ENCODE measurements at places on chromosomes 13 and 19.

DNA sequence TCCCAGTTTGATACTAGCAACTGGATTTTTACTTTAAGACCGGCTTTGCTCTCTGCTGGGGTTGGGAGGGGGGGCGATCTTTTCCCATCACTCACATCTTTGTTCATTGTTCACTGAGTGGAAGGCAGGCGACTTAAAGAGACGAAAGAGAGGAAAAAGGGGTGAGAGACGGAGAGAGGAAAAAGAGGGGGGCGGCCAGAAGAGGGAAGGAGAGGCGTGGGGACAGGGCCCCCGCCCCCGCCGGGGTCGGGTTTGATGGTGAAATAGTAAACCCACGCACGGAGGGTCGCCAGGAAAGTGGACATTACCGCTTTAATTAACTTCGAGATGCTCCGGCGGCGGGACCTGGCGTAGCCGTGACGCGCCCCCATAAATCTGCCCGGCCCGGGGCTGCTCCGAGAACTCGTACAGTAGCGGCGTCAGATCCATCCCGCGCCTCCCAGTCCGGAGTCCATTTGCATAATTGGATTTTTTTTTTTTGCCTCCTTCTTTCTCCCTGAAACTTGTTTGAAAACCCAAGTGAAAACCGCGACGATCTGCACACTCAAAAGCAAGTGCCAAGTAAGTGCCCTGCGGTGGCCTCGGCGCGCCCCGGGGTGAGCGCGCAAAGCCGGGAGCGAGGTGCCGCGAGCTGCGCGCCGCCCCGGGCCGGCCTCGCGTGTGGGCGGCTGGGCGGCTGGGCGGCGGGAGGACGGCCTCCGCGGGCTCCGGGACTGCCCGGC, 143.9 kb upstream of the ZNF536 start:
- no peak for DNase-seq

GRCh38 chr19:40803857-40804782, 5.1 kb downstream of the EGLN2 start:
- DNase-seq, result no peak

DNA sequence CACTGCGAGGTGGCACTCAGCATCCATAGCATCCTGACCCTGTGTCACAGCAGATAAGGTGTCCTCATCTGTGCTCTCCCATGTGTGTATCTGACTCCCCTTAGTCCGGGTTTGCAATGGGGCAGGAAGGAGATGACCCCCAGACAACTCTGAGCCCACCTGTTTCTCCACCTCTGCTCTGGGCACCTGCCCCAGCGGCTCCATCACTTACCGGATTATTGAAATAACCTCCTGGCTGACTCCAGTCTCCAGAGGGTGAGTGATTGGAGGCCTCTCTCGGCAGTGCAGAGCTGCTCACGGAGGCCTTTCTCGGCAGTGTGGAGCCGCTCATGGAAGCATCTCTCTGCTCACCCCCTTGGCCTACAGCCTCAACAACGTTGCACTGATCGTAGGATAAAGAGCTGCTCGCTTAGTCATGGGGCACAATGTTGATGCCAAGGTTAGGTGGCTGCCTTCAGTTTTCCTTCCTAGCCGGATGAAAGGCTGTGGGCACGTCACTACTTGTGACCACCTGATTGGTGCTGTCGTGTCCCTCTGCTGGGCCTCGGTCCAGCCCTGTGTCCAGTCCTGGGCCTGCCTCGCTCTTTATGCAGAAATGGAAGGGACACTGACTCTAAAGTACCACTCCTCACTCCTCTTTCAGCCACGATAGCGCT, 67.6 kb downstream of the TEX29 start:
- no peak for DNase-seq

DNA sequence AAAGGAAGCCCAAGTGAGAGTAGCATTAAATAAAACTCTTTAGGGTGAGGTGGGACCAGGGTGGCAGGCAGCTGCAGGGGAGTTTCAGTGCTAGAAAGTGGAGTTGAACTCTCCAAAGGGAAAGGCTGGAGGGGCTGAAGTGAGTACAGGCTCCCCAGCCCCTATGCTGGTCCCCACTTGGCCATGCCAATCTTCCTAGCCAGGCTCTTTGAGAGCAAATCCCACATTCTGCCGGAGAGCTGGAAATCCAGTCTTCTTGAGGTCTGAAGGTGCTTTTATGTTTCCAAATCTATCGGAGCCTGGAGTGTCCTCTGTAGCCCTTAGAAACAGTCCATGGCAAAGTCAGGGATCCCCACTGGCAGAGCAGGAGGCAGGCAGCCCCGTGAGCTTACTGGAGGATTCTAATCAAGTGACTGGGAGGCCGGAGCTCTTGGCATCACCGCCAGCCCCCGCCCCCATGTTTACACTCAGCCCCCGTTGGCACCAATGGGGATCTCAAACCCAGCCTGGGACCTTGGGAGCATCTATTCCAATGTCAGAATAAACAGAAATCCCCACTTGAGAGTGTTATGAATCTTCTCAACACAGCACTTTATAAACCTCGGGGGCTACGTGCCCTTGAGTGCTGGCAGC, 18.3 kb downstream of the ZNF536 start:
- no peak for DNase-seq

DNA sequence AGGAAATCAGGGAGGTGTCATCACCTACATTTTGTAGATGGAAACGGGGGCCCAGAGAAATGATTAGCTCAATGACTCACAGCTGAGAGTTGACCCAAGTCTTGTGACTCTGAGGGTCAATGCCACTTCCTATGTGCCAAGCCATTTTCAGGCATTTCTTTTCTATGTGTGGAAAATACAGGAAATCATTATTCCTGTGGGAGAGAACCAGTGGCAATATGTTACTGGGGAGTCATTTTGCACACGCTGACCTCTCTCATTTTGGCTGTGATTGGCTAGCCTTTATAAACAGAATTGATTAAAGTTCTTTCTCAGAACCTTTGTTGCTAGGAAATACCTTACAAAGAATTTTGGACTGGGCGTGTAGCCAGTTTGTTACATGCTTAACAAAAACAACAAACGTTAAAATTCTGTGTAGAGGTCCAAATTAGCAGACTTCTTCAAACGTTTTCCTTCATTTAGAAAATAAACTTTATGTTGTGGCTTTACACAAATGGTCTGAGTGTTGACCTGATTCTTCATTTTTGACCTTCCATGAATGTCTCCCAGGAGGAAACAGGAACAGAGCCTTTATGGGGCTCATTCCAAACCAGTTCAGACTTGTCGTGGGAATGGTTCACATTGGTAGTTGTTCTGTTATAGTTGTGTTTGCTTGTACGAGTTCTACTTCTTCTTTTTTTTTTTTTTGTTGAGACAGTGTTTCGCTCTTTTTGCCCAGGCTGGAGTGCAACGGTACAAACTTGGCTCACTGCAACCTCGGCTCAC, 11.4 kb downstream of the PCCA start:
- peak; percentile 32 for DNase-seq

- no peak for DNase-seq
Observed at GRCh38 chr19:54607785-54608150, 14.3 kb downstream of the LILRA1 start.

DNA sequence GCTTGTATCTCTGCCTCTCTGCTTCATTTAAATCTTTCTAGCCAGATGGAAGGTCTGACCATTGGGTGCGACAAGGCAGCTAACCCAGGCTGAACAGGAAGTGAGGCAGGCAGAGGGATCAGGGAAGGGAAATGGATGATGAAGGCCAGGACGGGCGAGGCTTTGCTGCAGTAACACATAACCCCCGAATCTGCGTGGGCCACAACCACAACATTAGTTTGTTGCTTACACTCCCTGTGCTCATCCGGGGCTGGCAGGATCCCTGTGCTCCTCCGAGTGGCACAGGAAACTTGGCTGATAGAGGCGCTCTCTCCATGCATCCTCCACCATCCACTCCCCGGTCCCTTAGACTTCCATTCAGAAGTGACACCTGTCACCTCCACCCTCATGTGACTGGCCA, 1.1 kb upstream of the FLT3LG start:
- no peak for DNase-seq

- DNase-seq, result no peak
Observed at GRCh38 chr13:111017755-111018459, 97.2 kb upstream of the ARHGEF7 start.

DNA sequence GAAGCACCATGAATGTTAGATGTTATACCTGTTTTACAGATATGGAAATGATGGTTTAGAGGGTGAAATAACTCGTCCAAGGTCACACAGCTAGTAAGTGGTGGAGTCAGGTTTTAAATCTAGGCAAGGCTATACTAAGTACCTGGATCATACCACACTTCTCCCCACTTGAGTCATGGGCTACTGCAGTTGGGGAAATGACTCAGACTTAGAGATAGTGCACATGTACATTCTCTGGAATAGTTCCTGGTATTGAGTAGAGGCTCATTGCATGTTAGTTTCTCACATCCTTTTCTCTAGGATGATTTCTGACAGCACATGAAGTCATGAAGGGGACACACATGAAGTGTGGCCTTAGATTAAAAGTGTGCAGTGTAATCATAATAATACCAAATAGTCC, 76.2 kb upstream of the TNFSF11 start:
- peak; percentile 9 for DNase-seq

GRCh38 chr13:78779608-78780007, 120.7 kb upstream of the OBI1 start:
- no peak for DNase-seq

DNA sequence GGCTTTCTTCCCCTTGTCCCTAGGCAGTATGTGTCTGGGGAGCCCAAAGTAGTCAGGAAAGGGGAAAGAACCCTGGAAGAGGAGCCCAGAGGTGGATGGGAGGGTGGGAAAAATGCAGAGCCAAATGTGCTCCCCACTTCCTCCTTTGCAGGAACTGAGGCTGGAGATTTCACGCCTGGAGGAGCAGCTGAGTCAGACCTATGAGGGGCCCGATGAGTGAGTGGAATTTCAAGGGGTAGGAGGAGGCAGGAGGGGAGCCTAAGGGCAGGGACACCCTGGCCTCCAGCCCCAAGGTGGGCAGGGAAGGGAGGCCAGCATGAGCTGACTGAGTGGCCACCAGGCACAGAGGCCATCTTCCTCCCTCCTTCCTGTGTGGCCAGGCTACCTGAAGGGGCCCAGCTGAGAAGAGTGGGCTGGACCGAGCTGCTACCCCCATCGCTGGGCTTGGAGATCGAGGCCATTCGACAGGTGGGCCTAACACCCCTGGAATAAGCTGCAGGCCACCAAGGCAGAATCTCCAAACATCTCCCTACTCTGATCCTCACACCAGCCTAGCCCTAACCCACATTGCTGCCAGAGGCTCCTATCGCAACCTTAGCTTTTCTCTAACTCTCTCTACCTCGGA, 14.3 kb downstream of the PTH2 start:
- no peak for DNase-seq

DNA sequence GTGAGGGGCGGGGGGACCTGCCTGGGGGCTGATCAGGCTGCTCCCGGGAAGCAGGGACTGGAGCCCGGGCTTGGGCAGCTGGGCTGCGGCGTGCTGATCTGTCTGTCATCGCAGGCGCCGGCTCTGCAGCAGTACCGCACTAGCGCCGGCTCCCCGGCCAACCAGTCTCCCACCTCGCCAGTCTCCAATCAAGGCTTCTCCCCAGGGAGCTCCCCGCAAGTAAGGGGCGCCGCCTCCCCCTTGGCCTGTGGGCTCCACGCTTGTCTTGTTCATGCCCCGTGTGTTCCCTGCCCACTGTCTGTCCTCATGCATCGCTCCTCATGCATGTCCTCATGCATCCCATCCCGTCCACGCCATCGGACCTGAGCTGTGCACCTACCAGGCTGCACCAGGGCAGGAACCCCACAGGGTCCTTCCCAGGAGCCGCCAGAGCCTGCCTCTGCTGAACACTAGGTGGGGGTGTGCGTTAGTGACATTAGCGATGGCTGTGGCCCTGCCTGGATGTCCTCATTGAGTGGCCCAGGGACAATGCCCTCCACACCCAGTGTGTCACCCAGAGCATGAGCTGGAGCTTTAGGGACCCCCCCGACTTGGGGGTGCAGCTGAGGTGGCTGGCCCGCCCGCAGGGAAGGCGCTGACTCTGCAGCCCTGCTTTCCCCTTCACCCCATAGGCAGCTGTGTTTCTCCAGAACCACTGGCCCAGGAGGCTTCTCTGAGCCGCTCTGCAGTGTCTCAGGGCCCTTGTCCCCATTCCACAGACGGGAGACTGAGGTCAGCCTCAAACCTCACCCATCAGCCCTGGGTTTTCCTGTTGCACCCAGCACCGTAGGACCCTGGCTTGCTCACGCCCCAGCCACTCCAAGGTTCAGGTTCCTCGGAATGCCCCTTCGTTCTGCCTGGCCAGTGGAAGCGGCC, 19.5 kb downstream of the COMP start:
- no peak for DNase-seq

GRCh38 chr19:13071444-13072187, 31.0 kb downstream of the LYL1 start:
- no peak for DNase-seq

DNA sequence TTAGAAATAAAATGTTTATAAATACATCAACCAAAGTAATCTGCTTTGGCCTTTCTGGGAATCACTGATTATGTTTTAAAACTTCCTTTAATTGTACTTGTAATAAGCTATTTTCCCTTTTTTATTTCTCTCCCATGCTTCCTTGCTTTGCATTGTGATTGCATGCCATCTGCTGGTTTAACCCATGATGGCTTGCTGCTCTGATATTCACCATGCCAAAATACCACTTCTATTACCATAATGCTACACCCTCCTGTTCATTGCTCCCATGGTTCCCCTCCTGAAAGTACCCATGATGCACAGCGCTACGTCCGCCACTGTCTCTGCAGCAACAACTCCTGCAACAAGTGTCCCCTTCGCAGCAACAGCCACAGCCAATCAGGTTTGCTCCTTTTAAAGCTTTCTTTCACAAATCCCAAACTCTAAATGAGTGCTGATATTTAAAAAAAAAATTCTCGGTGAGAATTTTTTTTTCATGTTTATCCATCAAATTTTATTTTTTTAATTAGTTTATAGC, 67.7 kb upstream of the RAP2A start:
- DNase-seq, result no peak

DNA sequence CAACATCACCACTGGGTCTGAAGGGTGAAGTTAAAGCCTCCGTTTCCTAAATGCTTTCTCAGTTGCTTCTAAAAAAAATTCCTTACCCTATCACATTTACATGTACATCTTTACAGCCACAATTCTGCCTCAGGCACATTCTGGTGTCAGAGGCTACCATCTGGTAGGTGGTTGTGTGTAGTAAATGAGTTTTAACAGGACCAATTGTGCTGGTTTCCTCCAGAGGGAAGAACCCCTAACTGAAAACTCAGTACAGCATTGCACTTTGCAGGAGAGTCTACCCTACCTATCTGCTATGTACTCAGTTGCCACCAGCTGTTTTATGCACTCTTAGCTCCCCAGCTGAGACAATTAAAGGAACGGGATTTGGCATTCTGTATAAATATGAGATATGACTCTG, 1576.5 kb downstream of the PCDH9 start:
- no peak for DNase-seq

- no peak for DNase-seq
Observed at GRCh38 chr13:20940083-20940482, 37.5 kb upstream of the XPO4 start.

GRCh38 chr13:25462301-25463125, 90.7 kb downstream of the ATP8A2 start:
- no peak for DNase-seq

- no peak for DNase-seq
Observed at GRCh38 chr13:105200181-105200580, 1335.3 kb downstream of the EFNB2 start.

GRCh38 chr19:16476401-16476800, 4.6 kb upstream of the EPS15L1 start:
- DNase-seq, result no peak

GRCh38 chr13:97905517-97905916, 48.0 kb upstream of the IPO5 start:
- no peak for DNase-seq

Measured in HS-5 (cell line).